ENCODE measurements at places on chromosomes 7 and 10. TPM values are rescaled to one million over a fixed set of nuclear protein-coding genes. Genes with fewer than 3 reads are reported as not detected.

Gene ICA1
- total RNA-seq = 76.0 TPM

Gene FOXI2
- 0.24 TPM for total RNA-seq

Gene PLEKHA8
- 5.7 TPM for total RNA-seq

Gene FAM237B
- total RNA-seq = not detected

Gene ARHGEF35
- 0.57 TPM for total RNA-seq

Gene PITX3
- 0.51 TPM for total RNA-seq

Gene SPDYE6
- total RNA-seq = not detected

Gene CASP2
- total RNA-seq = 12.6 TPM

Gene MGMT
- total RNA-seq = 11.4 TPM

Gene VKORC1L1
- 18.7 TPM for total RNA-seq

Gene CPA2
- not detected for total RNA-seq

Gene TMEM26
- total RNA-seq = 0.16 TPM

Gene XPNPEP1
- 43.5 TPM for total RNA-seq

Gene CYP2E1
- total RNA-seq = 2.2 TPM

Gene EN2
- not detected for total RNA-seq

Gene LRRC17
- 1.8 TPM for total RNA-seq

Gene GPNMB
- total RNA-seq = 239 TPM

Gene FAM180A
- 25.1 TPM for total RNA-seq

Gene PLXNA4
- total RNA-seq = 12.8 TPM

Gene AOAH
- total RNA-seq = 1.6 TPM

Gene CDC14C
- total RNA-seq = not detected

Gene GPR85
- 4.6 TPM for total RNA-seq

Gene MCM10
- 0.22 TPM for total RNA-seq

Gene GRID2IP
- not detected for total RNA-seq

Measured in cardiac septum (tissue), 1 donor.